ENCODE measurements at places on chromosomes 1 and 21. TPM values are rescaled to one million over a fixed set of nuclear protein-coding genes. Genes with fewer than 3 reads are reported as not detected.

Gene KIF26B
- total RNA-seq = 0.84 TPM

Gene FCRL5
- 0.31 TPM for total RNA-seq

Gene SPRR3
- total RNA-seq = not detected

DNA sequence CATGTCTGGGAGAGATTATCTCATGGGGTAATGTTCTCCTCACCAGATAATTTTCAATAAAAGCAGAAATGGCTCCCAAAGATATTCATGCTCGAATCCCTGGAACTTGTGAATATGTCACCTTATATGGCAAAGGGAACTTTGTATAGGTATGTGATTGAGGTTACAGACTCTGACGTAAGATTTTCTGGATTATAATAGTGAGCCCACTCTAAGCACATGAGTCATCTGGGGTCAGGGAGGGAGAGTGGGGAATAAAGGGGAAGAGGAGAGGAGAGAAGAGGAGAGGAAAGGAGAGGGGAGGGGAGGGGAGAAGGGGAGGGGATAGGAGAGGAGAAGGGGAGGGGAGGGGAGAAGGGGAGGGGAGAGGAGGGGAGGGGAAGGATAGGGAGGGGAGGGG lies 1193.9 kb downstream of the PLA2G4A start:
- no peak overlapping the region for H3K4me3 ChIP-seq
- H3K4me1 ChIP-seq = no peaks in the 10 kb centered on the region
- DNase-seq = no peak

DNA sequence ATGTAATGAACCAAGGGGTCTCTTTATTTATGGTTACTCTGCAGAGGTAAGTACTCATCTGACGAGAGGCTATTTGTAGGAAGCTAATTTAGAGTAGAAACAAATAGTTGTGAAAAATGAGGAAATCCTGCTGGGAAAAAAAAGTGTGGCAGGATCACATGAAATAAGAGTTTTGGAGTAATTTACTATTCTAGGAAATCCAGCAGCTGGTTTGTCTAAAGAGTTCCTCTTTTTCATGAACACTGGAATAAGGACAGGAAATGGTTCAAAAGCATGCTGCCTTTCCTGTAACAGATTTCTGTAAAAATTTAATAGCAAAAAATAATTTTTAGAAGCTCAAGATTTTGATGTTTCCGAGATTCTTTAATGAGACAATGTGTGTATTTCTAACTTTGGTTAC lies 177.3 kb downstream of the CHRM3 start:
- peaks cover 5% of the 10 kb centered on the region for H3K27me3 ChIP-seq
- no peak overlapping the region for H3K27ac ChIP-seq
- H3K4me1 ChIP-seq = peaks cover 6% of the 10 kb centered on the region
- no peaks in the 10 kb centered on the region for H3K36me3 ChIP-seq

DNA sequence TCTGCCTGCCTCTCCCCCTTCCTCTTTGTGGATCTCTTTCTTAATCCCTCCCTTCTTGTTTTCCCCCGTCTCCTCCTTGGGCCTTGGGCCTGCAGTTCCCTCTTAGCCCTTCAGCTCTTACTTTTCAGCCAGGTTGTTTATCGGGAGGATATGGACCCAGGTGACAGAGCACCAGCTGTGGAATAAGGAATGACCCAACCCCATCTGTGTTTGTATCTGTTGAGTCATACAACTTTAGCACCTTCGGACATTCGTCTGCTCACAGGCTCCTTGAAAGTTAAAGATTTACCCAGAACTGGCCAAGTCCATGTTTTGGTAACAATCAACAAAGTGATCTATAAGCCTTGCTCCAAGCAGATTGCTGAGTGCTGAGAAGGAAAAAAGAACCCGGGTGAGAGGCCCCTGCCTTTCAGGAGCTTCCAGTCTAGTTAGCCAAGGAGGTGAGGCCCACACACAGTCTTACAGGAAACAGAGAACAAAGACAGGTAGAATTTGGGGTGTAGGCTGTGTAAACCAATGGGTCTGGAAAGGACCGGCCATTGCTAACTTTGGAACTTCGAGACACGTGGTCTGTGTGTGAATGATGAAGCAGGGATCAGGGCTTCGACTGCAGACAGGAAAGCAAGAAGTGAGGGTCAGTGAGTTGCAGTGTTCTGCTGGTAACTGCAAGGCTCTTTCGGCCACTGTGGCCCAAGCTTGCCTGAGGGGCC lies 66.7 kb upstream of the F3 start:
- H3K27ac ChIP-seq = no peak overlapping the region
- H3K27me3 ChIP-seq = peaks cover 7% of the 10 kb centered on the region
- H3K4me3 ChIP-seq = no peak overlapping the region
- no peak for DNase-seq
- no peaks in the 10 kb centered on the region for H3K4me1 ChIP-seq

- peaks cover 9% of the 10 kb centered on the region for H3K36me3 ChIP-seq
- no peaks in the 10 kb centered on the region for H3K27me3 ChIP-seq
- no peak for DNase-seq
- no peak overlapping the region for H3K4me3 ChIP-seq
- no peak overlapping the region for H3K27ac ChIP-seq
- peaks cover 6% of the 10 kb centered on the region for H3K4me1 ChIP-seq
These were observed 163.9 kb downstream of the GABPA start for GRCh38 chr21:25898671-25899070.

DNA sequence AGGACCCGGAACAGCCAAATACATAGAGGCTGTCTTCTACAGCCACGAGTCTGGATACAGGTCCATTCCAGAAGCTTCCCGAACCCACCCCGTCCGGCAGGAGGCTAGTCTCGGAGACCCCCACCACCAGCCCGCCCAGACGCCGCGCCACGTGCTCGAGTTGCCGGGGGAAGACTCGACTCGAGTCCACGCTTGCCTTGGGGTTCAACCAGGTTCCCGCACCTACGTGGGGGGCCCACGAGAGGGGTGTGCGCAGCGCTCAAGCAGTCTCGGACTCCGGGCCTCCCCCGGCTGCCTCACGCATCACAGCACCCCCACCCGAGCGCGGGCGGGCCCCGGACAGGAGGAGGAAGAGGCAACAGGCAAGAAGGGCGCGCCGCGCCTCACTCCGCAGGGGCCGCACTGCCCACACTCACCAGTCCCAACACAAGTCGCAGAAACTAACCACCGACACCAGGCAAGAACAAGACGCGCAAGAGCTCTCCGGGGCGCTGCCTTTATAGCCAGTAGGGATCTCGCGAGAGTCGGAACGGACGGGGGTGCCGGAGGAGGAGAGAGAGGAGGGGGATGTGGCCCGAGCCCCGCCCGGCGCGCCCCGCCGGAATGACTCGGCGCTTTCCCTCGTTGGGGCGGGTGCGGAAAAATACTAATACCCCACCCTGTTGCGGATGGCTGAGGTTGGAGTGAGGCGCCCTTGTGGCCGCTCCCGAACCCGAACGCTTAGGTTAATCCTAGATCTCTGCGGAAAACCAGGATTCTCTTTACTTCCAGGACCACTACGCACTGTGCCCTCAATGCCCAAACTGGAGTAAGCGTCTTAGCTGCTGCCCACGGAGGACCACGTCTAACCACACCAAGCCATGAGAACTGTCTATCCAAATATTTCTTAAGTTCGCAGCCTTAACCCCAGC lies at the start of gene PRDX1:
Gene PRDX1, minus strand, starts transcription at position 472 of the 911 bp plus-strand sequence. CDS start 2,841 bp downstream, outside the sequence.
- peaks cover 26% of the 10 kb centered on the region for H3K36me3 ChIP-seq
- H3K27ac ChIP-seq = peak within 1 kb of the TSS; percentile 92
- H3K27me3 ChIP-seq = peaks cover 8% of the 10 kb centered on the region
- peak; percentile 97 for DNase-seq

All from activated naive CD8-positive, alpha-beta T cell treated with anti-CD3 and anti-CD28 coated beads for 36 hours (primary cell).